ENCODE measurements at places on chromosomes 1 and 21.
A peak's percentile ranks its signal among the peaks of the same experiment; 100 is the strongest.

DNA sequence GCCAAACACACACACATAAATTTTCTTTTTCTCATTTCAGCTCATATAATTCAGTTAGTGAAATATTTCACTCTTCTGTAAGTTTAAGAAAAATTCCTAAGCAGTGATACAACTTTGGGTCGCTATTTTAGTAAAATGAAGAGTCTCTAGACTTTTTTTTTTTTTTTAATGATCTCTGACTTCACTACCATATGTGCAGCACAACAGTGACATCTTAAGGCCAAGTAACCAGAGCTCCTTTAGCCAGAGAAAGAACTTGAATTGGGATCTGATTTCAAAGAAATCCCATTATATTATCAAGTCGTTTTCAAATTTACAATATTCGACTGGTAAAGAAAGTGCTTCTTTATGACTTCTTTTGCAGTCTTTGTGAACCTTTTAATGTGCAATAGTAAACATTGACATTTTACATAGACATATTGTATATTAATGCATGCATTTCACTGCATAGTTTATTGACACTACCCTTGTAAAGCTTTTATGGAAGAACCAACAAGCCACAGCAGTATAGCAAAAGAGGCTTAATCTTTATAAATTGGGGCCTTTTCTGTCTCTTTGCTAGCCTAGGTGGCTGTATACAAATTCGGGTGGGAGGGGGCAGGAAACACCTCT, 62.2 kb downstream of the LRRC40 start:
- peak; percentile 38 for DNase-seq

- DNase-seq = peak; percentile 23
Measured at GRCh38 chr21:27298465-27298864, 331.6 kb upstream of the ADAMTS5 start.

- DNase-seq = peak; percentile 65
Measured at GRCh38 chr1:43214501-43215444, 42.6 kb downstream of the CFAP57 start.

DNA sequence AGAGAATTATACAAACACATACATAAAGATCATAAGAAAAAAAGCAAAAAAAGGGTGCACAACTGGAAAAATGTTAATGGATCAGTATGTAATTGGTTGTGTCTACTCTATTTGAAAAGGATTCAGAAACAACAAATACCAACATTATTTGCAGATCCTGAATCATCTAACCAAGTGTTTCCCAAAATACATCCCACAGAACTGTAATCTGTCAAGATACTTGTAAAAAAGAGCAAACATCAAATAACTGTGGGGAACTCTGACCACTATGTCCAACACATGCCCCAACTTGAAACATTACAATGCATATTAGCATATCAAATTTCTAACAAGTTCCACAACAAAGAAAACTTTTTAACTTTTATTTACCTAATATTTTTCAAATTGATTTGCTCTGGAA, 22.6 kb downstream of the ANKRD13C start:
- peak; percentile 76 for DNase-seq

DNA sequence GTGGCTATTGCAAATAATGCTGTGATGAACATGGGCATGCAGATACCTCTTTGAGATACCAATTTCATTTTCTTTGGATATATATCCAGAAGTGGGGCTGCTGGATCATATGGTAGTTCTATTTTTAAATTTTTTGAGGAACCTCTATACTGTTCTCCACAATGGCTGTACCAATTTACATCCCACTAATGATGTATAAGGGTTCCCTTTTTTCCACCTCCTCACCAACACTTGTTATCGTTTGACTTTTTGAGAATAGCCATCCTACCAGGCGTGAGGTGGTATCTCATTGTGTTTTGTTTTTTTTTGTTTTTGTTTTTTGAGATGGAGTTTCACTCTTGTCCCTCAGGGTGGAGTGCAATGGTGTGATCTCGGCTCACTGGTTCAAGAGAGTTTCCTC, 6.6 kb upstream of the NUCKS1 start:
- no peak for DNase-seq
